Stimulated activated CD4-positive, alpha-beta T cell treated with anti-CD3 and anti-CD28 coated beads, TNF-alpha, amount 100 ng/mL, for 48 hours (primary cell): ENCODE measurements at places on chromosomes 16 and 17.
A peak's percentile ranks its signal among the peaks of the same experiment; 100 is the strongest.

GRCh38 chr16:49630783-49631182, 225.1 kb downstream of the ZNF423 start:
- no peak for DNase-seq

DNA sequence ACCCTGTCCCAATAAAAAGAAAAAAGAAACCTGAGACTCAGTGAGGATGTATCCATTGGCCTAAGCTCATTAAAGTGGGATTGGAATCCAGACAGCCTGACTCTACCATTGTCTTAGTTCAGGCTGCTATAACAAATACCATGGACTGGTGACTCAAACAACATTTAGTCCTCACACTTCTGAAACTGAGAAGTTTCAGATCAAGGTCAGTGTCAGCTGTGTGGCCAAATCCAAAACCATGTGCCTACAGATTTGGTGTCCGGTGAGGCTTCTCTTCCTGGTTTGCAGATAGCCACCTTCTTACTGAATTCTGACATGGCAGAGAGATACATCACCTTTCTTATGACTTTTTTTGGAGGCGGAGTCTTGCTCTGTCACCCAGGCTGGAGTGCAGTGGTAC, 53.3 kb upstream of the KDM8 start:
- no peak for DNase-seq

DNA sequence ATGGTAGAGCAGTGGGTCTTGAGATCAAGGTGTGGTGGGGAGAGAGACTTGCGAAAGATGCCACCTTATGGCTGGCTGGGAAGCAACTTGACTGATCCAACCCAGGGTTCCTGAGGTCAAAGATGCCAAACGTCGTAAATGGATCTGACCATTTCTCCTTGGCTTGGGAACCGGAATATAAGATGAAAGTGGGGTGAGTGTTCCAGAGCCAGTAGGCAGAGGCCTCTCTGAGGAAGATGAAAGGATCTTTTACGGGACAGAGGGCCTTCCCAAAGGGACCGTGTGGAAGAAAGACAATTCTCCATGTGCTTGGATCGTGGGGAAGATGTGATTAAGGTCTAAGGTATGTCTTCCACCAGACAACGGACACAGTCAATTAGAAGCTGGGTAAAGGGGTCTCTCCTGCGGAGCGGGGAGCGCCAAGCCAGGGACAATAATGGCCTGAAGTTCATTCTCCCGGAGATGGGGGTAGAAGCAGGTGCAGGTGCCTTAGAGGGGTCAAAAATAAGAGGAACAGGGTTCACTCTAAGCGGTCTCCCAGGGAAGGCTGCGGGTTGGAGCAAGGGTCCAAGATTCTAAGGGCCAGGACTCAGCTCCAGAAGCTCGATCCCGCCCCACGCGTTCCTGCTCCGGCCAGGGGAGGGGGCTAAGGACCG, 800 bp downstream of the FXR2 start:
- DNase-seq, result no peak

- no peak for DNase-seq
Measured at GRCh38 chr16:86993426-86994110, 323.6 kb downstream of the C16orf95 start.

GRCh38 chr16:69709456-69710084, 16.8 kb downstream of the NQO1 start:
- no peak for DNase-seq

DNA sequence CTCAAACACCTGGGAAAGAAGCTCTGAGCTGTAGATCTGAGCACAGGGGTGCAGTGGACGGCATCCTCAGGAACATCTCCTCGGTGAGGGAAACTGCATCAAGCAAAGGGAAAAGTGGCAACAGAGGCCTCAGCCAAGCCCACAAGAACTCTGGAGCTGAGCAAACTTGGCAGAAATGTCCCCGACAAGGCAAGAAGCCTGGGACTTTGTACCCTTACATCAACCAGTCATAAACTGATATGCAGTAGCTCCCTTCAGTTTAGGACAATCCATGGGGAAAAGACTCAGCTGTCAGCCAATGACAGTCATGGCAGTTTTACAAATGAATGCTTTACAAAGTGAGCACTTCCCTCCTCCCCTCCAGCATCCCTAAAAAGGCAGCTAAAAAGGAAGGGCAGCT, 210.0 kb upstream of the DYNLRB2 start:
- DNase-seq, result no peak

GRCh38 chr16:85615014-85615851, 2.1 kb downstream of the GSE1 start:
- DNase-seq, result peak; percentile 58

DNA sequence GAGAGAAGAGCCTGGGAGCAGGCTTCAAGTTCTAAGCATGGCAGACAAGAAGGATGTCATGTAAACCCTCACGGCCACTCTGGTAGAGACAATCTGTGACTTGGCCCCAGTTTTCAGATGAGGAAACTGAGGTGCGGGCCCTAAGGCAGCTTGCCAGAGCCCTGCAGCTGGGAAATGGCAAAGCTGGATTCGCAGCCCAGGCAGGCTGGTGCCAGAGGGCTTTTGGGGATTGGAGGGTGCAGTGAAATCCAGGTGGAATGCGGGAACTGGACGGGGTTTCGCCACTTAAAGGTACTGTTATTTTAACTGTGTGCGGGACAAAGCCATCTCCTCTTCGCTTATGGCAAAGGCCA, 477 bp upstream of the OSGIN1 start:
- DNase-seq, result no peak
